Hematopoietic multipotent progenitor cell treated with erythropoietin and hydrocortisone succinate and interleukin-3 and kit ligand, for 17 days (in vitro differentiated cells): ENCODE measurements at places on chromosomes 5 and 9.
A peak's percentile ranks its signal among the peaks of the same experiment; 100 is the strongest.

DNA sequence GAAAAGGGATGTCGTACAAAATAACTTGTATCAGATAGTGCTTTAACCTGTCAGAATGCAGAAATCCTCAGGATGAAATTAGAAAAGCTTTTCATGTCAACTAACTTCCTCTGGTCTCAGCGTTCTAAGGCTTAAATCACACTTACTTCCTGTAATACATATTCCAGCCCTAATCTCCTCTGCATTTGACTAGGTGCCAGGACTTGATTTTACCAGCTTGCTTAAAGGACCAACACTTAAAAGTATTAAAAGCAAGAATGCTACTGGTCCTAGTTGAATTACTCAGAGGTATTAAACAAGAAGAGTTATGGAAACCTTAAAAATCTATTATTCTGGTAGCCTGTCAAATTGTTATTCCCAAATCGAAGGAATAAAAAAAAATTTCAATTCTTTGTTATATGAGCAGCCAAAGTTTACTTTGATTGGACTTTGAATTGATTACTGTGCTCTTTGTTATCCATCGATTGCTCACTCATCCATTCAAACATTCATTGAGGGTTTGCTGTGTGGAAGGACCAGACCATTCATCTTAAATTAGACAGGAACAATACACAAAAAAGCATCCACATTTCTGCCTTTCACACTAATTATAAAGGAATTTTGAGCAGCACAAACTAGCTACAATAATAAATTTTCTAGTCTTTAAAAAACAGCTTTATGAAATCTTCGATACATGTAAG is 108.7 kb downstream of the MUSK start:
- DNase-seq, result no peak

- no peak for DNase-seq
Measured at GRCh38 chr9:98811051-98811650, 3.7 kb downstream of the GALNT12 start.

- DNase-seq, result no peak
Measured at GRCh38 chr9:123093141-123093540, 59.7 kb downstream of the GPR21 start.

- DNase-seq, result no peak
Measured at GRCh38 chr5:10546186-10546585, 17.7 kb upstream of the ANKRD33B start.

- no peak for DNase-seq
Measured at GRCh38 chr9:38043931-38044623, 24.9 kb downstream of the SHB start.

GRCh38 chr9:76725011-76725546 is 39.2 kb upstream of the PCA3 start:
- no peak for DNase-seq

GRCh38 chr5:31096238-31096865 is 97.1 kb upstream of the CDH6 start:
- no peak for DNase-seq

- DNase-seq, result no peak
Measured at GRCh38 chr5:142684508-142685041, 1.3 kb downstream of the FGF1 start.

DNA sequence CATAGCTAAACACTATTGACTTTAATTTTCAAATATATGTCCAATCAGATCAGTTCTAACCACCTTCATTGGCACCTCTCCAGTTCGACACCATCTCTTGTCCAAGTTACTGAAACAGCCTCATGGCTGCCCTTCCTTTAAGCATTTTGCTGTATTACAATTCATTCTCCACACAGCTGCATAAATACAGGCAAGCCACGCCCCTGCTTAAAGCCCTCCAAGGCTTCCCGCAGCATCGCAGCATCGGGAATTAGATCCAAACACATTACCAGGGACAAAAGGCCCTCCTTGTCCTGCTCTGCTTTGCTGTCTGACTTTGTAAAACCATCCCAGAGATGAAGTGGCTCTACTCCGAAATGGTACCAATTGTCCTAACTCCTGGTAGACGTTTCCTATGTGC is 75.1 kb upstream of the RAI14 start:
- no peak for DNase-seq

DNA sequence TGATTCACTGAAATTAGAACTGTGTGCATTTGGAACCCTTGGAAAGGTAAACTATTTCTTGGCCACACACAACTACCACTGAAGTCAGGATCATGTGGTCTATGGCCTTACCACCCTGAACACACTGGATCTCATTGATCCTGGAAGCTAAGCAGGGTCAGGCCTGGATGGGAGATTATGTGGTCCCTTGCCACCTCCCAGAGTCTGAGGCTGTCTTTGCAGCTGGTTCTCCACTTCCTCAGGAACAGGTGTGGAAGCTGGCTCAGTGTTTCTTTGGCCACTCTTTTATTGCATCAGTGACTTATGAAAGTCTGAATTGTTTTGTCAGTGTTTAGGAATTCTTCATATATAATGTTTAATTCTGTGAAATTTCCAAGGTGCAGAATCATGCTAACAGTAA is 89.2 kb downstream of the TEK start:
- DNase-seq, result no peak

DNA sequence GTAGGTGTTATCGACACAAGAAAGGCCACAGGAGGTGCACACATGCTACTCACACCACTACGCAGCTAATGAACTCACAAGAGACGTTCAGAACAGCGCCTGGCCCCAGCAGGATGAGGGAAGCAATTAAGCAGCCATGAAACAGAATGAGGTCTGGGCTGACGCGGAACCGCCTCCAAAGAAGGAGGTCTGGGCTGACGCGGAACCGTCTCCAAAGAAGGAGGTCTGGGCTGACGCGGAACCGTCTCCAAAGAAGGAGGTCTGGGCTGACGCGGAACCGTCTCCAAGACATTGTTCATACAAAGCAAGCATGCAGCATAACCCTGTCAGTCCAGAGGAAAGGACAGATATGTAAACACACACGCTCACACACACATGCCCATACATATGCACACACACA is 63.2 kb upstream of the ZNF354A start:
- no peak for DNase-seq

DNA sequence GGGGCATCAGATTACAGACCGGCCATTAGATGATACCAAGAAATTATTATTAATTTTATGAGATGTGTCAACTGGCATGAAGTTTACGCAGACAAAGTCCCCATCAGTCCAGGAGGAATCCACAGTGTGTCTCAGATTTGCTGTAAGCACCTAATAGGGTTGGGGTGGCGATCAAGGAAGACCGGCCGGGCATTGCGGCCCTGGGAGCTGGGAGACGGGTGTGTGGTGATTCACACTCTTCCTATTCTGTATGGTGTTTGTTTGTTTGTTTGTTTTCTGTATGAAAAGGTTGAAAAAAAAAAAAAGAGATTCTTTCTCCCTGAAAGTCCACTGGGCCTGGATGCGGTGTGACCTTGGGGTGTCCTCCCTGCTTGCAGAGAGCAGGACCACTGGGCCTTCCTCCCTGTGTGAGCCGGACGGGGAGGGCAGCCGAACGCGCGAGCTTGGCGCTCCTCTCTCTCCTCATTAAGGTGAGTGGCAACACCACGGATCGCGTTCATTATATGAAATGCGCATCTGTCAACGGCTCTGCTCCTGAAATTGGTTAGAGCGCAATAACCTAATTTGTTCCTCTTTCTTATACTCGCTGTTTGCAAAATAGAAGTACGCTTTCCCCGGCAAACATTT is 15.1 kb downstream of the RASGEF1C start:
- no peak for DNase-seq

DNA sequence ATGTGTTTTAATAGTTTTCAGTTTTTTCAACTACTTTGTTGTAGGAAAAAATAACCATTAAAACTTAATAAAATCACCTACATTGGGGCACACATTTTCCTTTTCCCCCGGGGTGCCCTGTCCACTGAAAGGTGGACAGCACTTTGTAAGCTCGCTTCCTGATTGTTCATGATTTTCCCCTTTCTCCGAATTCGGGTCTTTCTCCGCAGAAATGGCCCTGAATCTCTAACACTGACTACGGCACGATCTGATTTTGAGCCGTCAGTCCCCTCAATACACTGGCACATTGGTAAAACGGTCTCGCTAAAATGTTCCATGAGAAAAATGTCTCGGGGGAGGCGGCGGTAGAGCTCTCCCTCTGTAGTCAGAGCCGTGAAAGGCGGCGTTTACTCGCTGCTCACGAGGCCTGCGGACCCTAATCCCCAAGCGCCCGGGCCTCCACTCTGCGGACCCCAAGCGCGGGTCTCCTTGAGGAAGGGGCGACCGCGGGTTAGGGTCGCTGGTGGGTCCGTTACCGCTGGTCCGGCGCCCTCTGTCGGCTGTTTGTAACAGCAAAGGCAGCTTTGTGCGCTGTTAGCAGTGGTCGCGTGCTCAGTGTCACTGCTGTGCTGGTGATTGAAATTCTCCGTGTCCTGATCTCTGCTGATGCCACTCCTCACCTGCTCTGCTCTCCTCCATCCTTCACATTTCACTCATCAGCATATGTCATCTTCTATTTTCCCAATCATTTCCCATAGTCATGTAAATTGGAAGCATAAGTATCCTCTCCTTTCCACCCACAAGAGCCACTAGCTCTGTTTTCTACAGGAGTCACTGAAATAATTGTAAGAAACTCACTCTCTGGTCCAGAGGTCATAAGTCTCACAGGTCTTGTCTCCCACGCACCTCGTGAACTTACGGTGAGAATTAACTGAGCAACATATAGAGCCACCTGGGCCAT is 10.8 kb upstream of the IFNA2 start:
- peak; percentile 19 for DNase-seq

DNA sequence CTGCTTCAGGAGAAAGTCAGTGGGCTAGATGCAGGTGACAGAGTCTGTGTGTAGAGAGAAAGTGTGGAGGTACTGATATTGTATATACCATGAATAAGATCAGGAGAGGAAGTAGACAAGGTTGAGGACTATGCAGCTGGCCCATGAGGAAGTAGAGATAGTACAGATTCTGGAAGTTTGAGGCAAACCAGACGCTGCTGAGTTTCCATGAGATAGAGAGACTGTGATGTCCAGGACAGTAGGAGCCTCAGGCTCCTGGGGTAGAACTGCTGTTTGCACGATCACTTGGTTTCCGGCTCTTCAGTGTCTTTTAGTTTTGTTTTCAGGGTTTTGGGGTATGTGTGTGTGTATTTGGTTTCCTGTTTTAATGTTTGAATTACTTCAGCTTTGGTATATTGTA is 13.6 kb downstream of the OTULINL start:
- no peak for DNase-seq

GRCh38 chr9:92095236-92095635 is 20.0 kb downstream of the SPTLC1 start:
- no peak for DNase-seq

GRCh38 chr9:112286926-112287325 is 46.5 kb downstream of the PTBP3 start:
- no peak for DNase-seq

GRCh38 chr5:107483231-107484024 is 187.3 kb downstream of the EFNA5 start:
- no peak for DNase-seq

DNA sequence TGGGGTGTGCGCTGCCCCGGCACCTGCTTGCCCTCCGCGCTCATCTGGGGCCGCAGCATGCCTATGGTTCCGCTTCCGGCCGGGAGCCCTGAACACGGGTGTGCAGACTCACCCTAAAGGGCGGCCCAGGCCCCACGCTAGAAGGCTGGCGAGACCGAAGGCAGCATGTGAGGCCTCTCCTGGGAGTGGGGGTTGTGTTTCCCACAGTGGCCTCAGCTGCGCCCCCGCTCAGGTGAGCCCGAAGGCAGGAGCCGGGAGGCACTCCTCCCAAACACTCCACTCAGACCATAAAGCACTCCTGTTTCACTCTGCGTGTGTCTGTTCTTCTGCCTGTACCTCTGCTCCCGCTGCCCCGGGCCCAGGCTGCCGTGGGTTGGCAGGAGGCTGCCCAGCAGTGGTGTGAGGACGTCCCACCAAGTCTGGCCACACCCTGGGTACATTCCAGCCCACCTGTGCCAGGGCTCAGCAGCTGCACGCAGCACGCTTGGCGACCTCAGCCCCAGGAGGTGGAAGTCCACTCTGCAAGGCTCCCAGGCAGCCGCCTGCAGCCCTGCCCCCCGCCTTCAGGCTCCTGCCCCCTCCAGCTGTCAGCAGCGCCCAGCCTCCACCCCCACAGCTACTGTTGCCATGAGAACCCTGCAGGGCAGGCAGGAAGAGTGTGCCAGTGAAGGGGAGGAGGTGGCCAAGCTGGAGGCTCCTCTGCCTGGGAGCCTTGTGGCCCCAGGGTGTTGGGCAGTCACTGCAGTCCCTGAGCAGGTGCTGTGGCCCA is 1.2 kb upstream of the AJM1 start:
- DNase-seq, result no peak

DNA sequence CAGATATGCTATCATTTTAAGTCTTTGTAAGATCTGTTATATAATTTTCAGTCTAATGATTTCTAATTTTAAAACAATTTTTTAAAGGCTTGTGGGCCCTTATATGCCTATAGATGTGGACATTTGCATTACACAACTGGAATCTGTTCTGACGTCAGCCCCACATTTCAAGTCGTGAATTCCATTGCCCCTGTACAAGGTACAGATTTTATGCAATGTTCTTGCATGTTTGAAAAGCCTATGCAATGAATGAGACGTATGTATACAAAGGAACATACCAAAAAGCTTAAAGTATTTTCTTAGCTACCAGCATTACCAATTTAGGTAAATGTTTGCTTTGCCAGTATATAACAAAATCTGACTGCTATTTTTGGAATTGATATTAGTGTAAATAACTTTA is 77.2 kb downstream of the ITGA1 start:
- no peak for DNase-seq

- no peak for DNase-seq
Measured at GRCh38 chr5:16595881-16596580, 20.8 kb downstream of the RETREG1 start.

DNA sequence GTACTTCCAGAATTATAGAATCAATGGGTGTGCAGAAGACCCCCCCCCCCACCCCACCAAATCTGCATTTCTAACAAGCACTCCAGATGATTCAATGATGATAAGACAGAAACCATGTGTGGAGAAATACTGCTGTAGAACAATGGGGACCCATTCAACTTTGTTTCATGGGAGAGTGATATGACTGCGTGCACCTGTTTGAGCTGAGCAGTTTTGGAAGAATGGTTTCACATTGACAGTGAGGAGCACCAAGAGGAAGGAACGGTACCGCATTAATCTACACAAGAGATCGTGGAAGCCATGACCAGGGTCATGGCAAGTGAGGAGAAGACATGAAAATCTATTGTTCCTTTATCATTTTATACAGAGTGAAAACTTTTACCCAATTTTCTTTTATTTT is 202.7 kb downstream of the CD180 start:
- no peak for DNase-seq

GRCh38 chr5:142360607-142361120 is 35.8 kb upstream of the SPRY4 start:
- no peak for DNase-seq

- no peak for DNase-seq
Measured at GRCh38 chr5:72541501-72542225, 34.5 kb upstream of the ZNF366 start.

DNA sequence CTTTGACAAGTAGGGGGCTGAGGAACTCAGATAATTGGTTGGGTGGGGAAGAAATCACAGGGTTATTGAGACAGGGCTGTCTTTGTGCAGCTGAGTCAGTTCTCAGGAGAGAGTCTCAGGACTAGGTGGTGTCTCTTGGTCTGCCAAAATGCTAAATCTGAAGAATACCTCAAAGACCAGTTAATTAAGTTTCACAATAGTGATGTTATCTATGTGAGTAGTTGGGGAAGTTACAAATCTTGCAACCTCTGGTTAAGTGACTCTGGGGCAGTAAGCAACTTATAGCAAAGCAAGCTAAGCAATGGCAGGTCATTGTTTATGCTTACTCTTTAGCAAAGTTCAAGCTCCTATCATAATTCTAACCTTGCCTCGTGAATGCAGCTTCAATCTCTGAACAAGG is 53.6 kb downstream of the GIN1 start:
- DNase-seq, result no peak
